ENCODE measurements at places on chromosomes 13 and 19.
A peak's percentile ranks its signal among the peaks of the same experiment; 100 is the strongest.

- no peak for DNase-seq
Observed at GRCh38 chr13:53691417-53691816, 662.8 kb downstream of the OLFM4 start.

DNA sequence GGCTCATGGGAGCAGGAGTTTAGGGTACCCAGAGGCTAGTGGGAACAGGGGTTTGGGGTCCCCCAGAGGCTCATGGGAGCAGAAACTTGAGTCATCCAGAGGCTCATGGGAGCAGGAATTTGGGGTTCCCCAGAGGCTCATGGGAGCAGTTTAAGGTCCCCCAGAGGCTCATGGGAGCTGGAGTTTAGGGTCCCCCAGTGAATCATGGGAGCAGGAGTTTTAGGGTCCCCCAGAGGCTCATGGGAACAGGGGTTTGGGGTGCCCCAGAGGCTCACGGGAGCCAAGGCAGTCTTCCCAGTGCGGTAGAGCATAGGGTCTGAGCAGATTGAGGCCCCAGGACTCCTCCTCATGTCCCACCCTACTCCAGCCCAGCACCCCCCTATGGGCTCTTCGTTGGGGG lies 8.6 kb upstream of the FLT3LG start:
- no peak for DNase-seq

GRCh38 chr13:31029102-31029501 lies 96.6 kb downstream of the TEX26 start:
- DNase-seq: no peak

GRCh38 chr13:43848001-43848649 lies 31.4 kb downstream of the CCDC122 start:
- peak; percentile 73 for DNase-seq

DNA sequence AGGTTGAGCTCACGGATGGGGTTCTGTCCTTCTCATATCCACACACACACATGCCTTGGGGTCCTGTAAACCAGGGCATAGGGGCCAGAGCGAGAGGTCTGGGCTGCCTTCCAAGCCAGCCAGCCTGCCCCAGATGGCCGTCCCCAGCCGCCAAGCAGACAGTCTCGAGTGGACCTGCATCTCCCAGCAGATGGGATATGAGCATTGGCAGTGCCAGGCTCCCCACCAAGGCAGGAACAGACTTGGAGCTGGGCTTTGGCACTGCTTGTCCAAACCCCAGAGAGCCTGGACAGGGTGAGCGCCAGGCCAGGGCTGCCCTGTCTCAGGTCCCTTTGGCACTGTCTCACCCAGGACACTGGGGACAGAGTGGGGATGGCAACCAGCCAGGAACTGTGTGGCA lies 130.4 kb downstream of the DPF1 start:
- DNase-seq: no peak

DNA sequence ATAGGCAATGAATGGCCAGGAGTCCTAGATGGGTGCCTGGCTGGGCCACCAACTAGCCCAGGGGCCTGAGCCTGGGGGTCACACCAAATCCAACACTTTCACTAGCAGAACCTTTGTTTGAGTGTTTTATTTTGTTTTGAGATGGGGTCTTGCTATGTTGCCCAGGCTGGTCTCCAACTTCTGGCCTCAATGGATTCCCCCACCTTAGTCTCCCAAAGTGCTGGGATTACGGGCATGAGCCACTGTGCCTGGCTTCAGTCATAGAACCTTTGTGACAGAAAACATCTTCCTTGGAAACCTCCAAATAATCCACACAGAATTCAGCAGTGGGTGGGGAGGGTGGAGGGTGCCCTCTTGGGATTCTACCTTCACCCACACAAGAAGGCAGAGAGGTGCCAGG lies 6.1 kb downstream of the PRKACA start:
- no peak for DNase-seq

DNA sequence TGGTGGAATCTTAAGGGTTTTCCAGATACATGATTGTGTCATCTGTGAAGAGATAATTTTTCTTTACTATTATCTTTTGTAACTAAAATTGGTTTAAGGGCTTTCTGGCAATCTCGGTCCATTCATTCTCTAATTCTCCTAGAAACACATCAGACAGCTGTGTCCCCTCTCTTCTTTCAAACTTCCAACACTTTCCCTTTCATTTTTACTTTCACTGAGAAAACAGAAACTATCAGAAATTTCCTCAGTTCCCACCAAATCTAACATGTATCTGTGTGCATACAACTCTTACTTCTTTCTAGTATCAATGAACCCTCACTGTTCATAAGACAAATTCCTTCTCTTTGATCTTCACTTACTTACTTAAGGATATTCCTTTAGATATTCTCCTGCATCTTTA lies 40.2 kb downstream of the KCNRG start:
- no peak for DNase-seq

GRCh38 chr13:110128546-110128945 lies 178.4 kb downstream of the COL4A1 start:
- DNase-seq: no peak

DNA sequence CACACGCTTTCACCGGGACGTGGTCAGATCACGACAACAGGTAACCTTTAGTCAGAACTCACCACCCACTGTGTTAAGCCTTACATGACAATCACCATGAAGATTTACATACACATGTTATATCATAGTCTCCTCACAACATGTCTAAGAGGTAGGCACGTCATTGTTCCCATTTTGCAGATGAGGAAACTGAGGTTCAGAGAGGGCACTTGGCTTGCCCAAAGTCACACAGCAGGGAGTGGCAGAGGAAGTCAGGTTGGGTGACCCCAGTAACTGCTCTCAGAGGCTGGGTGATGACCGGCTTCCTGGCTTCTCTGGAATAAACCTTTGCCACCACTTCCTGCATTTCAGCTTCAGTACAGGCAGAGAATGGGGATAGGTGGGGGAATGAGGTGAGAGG lies 5.3 kb downstream of the KLK10 start:
- no peak for DNase-seq

GRCh38 chr13:24042710-24043440 lies 117.6 kb upstream of the SPATA13 start:
- no peak for DNase-seq

DNA sequence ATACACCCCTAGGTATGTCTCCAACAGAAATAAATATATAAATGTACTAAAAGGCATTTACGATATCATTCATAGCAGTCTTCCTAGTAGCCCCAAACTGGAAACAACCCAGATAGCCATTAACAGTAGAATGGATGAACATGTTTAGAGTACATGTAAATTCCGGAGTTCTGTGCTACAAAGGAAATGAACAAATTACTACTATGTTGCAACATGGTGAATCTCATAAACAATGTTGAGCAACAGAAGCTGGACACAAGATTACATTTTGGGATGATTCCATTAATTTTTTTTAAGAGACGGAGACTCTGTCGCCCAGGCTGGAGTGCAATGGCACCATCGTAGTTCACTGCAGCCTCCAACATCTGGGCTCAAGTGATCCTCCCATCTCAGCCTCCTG lies 5.9 kb upstream of the SLC7A10 start:
- no peak for DNase-seq

GRCh38 chr13:95239283-95239682 lies 62.0 kb downstream of the ABCC4 start:
- DNase-seq: no peak

DNA sequence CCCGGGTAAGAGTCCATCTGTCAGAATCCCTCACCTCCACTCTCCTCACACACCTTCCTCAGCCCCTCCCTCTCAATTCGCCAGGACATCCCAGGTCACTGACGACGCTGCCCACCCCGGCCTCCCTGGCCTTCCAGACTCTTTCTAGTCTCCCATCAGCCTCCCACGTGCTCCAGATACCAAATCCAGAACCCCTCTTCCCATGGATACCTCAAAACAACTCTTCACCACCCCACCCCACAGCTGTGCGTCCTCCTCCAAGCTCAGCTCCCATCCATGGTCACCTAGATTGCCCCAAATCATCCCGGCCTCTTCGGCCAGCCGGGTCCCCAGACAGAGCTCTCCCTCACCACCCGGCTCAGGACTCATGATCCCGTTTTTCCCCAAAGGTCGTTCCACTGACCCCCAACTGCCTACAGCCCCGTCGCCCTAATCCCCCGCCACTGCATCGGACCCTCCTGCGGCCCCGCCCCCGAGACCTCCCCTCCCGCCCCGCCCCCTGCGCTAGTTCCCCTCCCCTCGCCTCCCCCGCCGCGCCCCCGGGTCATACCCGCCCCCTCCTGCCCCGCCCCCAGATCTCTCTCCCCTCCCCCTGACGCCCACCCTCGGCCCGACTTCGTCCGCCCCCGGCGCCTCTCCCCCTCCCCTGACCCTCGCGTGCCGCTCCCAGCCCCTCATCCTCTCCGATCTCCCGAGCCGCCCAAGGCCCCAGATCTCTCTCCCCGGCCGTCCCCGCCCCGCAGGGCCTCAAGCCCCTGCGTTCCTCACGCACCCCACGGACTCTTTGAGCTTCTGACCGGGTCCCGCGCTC lies 546 bp downstream of the UBXN6 start:
- peak; percentile 84 for DNase-seq

GRCh38 chr13:21957833-21958232 lies 287.0 kb downstream of the FGF9 start:
- DNase-seq: no peak

DNA sequence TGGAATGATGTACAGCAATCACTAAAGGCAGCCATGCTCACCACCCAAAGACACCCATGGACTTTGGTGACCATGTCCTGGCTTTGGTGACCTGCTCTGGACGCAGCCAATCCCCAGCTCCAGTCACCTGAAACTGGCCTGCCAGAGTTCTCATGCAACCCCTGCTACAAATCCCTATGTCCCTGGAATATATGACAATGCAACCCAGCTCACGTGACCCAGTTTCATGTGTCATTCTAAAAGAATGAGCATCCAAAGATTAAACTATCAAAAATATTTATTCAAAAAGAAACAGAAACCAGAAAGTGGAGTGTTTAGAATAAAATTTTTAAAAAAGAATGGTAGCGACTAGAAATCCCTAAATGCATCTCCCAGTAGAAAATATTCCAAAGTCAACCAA lies 203.3 kb upstream of the IRS2 start:
- no peak for DNase-seq

DNA sequence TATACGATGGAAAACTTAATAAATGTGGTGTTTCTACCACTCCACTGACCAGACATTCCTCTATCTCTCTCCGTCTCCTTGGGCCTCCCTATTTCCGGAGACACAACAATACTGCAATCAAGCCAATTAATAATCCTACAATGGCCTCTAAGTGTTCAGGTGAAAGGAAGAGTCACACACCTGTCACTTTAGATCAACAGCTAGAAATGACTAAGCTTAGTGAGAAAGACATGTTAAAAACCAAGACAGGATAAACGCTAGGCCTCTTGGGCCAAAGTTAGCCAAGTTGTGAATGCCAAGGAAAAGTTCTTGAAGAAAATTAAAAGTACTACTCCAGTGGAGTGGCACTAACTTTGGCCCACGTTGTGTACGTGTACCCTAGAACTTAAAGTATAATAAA lies 22.5 kb downstream of the ZDHHC20 start:
- no peak for DNase-seq

DNA sequence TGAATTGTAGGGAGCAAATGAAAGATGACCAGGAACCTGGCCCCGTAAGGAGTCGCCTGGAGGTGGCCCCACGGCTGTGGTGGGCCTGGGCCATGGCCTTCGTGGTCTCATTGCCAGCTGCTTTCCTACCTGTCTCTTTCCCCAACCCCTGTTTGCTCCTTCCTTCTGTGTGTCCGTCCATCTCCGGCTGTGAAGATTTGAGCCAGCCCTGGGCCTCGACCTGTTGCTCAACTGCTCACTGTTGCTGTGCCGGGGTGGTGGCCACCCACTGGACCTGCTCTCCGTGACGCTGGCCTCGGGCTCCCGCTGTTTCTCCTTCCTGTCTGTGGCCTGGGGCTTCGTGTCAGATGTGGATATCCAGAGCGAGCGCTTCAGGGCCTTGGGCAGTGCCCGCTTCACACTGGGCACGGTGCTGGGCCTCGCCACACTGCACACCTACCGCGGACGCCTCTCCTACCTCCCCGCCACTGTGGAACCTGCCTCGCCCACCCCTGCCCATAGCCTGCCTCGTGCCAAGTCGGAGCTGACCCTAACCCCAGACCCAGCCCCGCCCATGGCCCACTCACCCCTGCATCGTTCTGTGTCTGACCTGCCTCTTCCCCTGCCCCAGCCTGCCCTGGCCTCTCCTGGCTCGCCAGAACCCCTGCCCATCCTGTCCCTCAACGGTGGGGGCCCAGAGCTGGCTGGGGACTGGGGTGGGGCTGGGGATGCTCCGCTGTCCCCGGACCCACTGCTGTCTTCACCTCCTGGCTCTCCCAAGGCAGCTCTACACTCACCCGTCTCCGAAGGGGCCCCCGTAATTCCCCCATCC lies 8.5 kb downstream of the DBP start:
- no peak for DNase-seq

GRCh38 chr19:58252102-58252685 lies 23.5 kb downstream of the ZNF544 start:
- DNase-seq: no peak

DNA sequence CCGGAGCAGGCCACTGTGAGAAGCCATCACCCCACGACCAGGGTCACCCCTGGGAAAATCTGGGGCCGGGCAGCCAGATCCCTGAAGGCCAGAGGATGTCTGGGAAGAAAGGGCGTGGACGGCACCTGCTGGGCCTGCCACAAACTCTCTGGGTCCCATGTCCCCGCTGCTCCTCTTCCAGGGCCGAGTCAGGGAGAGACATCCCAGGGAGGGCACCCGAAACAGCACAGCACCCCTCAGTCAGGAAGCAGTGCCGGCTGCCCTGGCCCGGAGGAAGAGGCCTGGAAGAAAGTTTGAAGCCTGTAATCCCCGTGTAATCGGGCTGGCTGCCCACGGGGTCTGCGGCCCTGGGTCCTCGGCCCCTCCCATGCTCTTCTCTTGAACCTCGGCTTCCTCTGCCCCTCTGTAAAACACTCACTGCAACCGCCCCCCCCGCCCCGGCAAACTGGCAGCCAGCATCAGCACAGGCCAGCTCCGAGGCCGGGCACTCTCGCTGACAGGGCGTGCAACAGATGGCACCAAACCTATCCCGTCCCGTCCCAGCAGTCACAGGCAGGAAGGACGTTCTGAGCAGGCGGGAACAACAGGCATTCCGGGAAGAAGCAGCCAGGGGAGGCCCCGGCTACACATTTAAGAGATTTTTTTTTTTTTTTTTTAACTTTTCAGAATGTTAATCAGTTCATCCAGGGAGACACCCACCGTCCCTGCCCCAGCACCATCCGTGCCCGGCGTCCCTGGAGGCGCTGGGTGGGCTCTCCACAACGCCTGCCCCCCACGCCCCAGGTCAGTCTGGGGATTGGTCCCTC lies 1.5 kb downstream of the SBNO2 start:
- peak; percentile 76 for DNase-seq

DNA sequence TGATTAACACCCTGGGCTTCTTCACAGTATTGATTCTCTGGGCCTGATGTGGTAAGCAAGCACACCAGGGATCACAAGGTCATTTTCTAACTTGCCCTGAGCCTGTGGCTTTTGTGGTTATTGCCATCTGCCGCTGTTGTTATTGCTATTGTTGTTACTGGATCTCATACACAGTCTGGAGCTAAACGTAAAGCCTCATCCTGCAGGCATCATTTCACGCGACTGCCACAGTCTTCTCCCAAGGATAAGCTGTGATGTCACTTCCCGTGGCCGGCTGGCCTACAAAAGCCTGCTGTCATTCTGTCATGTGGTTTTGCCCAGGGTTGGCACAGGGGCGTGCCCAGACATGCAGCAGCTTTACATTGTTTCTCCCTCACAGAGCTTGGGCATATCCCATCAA lies 154.0 kb upstream of the GPR12 start:
- no peak for DNase-seq

- DNase-seq: no peak
Observed at GRCh38 chr13:101490406-101491015, 38.0 kb downstream of the ITGBL1 start.

Data from dermis microvascular lymphatic vessel endothelial cell (primary cell).